ENCODE measurements at places on chromosomes 7 and 10. TPM values are rescaled to one million over a fixed set of nuclear protein-coding genes. Genes with fewer than 3 reads are reported as not detected.

Gene HOXA9
- not detected for total RNA-seq

Gene SPDYE16
- not detected for total RNA-seq

Gene MMP21
- total RNA-seq = not detected

- DNase-seq = no peak
Observed at GRCh38 chr7:13276977-13277376, 589.5 kb downstream of the ARL4A start.

DNA sequence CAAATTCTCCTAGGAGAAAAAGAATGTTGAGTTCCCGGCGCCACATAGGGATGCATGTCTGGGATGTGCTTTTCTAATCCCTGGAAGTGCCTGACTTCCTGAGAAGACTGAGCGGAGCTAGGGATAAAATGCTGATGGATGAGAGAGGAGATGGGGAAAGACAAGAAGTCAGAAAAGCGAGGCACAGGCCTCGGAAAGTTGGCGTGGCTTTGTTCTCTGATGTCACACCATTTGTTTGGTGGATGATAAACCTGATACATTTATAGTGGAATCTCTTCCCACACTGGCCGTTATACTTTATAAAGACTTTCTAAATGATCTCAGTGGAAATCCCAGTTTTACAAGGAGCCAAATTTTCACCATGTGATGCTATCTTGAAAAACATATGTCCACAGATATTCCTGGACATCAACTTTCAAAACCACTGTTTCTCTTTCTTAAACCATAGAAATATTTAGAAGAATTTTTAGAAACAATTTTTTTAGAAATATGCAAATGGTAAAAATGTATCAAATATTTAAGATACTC lies 188.8 kb upstream of the SVIL start:
- no peak for DNase-seq

DNA sequence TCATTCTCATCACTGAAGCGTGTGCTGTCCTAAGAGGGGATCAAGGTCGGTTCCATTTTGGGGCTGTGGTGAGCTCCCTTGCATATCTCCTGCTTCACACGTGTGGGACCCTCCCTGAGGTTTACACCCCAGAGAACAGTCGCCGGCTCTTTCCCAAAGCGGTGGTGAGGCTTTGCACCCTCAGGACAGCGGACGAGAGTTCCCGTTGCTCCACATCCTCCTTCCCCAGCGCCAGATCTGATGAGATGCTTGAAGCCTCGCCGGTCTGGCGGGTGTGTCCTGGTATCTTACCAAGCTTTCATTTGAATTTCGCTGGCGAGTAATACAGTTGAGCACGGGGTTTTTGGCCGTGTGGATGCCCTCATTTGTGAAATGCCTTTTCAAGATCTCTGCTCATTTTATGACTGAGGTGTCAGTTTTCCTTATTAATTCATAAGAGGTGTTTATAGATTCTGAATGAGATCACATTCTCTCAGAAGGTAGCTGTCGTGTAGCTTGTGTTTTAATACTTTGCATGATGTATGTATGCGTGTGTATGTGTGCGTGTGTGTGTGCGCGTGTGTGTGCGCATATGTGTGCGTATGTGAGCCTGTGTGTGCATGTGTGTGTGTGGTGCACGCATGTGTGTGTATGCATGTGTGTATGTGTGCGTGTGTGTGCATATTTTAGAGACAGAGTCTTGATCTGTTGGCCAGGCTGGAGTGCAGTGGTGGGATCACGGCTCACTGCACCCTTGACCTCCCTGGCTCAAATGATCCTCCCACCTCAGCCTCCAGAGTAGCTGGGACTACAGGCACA lies 30.7 kb downstream of the ELFN1 start:
- no peak for DNase-seq

GRCh38 chr10:42864575-42864974 lies 82.0 kb downstream of the BMS1 start:
- DNase-seq = no peak

- DNase-seq = no peak
Observed at GRCh38 chr7:111975346-111975745, 230.9 kb downstream of the DOCK4 start.

DNA sequence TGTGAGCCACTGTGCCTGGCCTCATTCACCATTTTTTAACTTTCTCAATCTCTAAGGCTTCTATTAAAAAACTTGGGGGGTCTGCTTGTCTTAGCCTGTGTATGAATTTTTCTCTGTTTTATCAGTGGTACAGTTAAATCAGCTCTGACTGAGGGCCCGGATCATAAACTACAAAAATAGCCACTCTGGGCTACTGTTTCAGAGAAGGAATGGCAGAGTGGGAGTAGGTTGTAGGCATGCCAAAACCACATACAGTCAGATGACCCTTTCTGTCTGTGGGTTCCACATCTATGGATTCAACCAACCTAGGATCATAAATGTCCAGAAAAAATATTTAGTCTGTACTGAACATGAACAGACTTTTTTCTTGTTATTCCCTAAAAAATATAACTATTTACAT lies 21.3 kb downstream of the TBC1D12 start:
- no peak for DNase-seq

DNA sequence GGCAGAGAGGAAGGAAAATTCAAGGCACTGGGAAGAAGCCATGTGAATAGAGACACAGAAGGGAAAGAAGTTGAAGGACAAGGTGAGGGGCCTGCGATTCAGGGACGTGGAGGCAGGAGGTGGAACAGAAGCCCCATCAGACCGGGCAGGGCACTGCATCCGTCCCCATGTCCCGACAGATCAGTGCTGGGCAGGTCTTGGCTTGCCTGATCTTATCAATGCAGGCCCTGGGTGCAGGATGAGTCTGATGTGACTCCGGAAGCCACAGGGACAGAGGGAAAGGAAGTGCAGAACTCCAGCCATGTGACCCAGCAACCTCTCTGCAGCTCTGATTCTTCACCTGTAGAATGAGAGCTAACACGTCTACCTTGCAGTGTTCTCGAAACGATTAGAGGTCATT lies 136.2 kb upstream of the CTBP2 start:
- no peak for DNase-seq

Data from Right ventricle myocardium superior (tissue), 1 donor.